Naive thymus-derived CD8-positive, alpha-beta T cell (primary cell): ENCODE measurements at places on chromosomes 6 and 20.

- H3K27ac ChIP-seq: no peak overlapping the region
- peaks cover 19% of the 10 kb centered on the region for H3K4me1 ChIP-seq
- no peak overlapping the region for H3K4me3 ChIP-seq
- H3K36me3 ChIP-seq: no peaks in the 10 kb centered on the region
Measured at GRCh38 chr6:170464080-170464479, 89.0 kb downstream of the PSMB1 start.

DNA sequence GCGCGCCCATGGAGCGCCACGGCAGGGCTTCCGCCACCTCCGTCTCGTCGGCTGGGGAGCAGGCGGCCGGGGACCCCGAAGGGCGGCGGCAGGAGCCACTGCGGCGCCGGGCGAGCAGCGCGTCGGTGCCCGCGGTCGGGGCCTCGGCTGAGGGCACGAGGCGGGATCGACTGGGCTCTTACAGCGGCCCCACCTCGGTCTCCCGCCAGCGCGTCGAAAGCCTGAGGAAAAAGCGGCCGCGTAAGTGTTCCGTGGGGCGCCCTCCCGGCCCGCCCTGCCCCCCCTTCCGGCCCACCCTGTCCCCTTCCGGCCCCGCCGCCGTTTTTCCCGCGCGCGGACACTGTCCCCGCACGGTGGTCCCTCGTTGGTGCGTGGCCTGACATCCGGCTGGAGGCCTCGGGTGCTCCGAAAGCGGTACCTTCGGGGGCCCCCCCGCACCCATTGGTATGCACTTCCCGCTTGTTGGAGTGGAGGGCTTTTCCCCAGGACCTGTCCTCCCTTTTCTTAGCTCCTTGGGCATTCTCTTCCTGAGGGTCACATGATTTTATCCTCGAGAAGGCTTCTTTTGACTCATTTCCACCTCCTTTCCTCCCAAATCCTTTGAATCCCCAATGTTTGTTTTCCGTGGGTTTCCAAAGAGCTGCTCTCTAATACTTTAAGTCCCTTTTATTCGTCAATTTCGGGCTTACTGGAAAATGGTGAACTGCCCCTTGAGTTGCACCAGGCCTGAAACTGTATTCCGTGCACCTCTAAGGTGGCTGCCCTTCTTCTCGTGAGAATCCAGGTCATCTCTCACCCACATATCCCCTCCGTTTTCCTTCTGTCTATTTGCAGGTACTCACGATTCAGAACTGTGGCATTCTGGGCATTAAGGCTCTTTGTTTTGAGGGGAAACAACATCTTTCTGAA lies 556 bp downstream of the PANK2 start:
- DNase-seq: peak; percentile 7
- H3K4me1 ChIP-seq: peaks cover 64% of the 10 kb centered on the region
- peaks cover 3% of the 10 kb centered on the region for H3K36me3 ChIP-seq
- no peaks in the 10 kb centered on the region for H3K27me3 ChIP-seq

DNA sequence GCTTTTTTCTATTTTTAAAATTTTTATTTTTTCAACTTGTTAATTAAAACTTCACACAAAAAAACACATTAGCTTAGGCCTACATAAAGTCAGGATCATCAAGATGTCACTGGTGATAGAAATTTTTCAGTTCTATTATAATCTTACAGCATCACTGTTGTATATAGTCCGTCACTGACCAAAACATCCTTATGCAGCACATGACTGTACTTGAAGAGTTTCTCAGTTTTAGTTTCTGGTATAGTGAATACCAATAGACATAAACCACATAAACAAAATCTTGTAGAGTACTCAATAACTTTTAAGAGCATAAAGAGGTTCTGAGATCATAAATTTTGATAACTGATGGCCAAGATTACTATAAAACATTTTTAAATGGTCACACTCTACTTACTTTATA lies 71.8 kb downstream of the ASCC3 start:
- H3K27ac ChIP-seq: no peak overlapping the region
- no peak for DNase-seq
- H3K4me1 ChIP-seq: peaks cover 14% of the 10 kb centered on the region
- no peak overlapping the region for H3K4me3 ChIP-seq
- no peaks in the 10 kb centered on the region for H3K27me3 ChIP-seq

- DNase-seq: no peak
- H3K27me3 ChIP-seq: no peaks in the 10 kb centered on the region
- no peak overlapping the region for H3K27ac ChIP-seq
- H3K4me3 ChIP-seq: no peak overlapping the region
Measured at GRCh38 chr6:20564777-20565176, 30.5 kb downstream of the CDKAL1 start.

GRCh38 chr6:48986105-48986504 lies 476.9 kb downstream of the MMUT start:
- DNase-seq: no peak
- H3K4me3 ChIP-seq: no peak overlapping the region
- no peaks in the 10 kb centered on the region for H3K36me3 ChIP-seq
- H3K27me3 ChIP-seq: no peaks in the 10 kb centered on the region
- no peaks in the 10 kb centered on the region for H3K4me1 ChIP-seq
- H3K27ac ChIP-seq: no peak overlapping the region

GRCh38 chr6:155915651-155916050 lies 460.0 kb upstream of the NOX3 start:
- peaks cover 8% of the 10 kb centered on the region for H3K27me3 ChIP-seq
- H3K4me1 ChIP-seq: no peaks in the 10 kb centered on the region
- no peaks in the 10 kb centered on the region for H3K36me3 ChIP-seq
- no peak for DNase-seq
- no peak overlapping the region for H3K27ac ChIP-seq

GRCh38 chr20:37789408-37789807 lies 95.6 kb downstream of the CTNNBL1 start:
- H3K27ac ChIP-seq: no peak overlapping the region
- no peak for DNase-seq
- H3K27me3 ChIP-seq: no peaks in the 10 kb centered on the region
- no peak overlapping the region for H3K4me3 ChIP-seq
- peaks cover 86% of the 10 kb centered on the region for H3K36me3 ChIP-seq

GRCh38 chr20:25203871-25204320 lies 8.4 kb downstream of the ENTPD6 start:
- peaks cover 24% of the 10 kb centered on the region for H3K36me3 ChIP-seq
- no peaks in the 10 kb centered on the region for H3K27me3 ChIP-seq
- peaks cover 52% of the 10 kb centered on the region for H3K4me1 ChIP-seq
- peak overlapping the region; percentile 6 for H3K4me3 ChIP-seq
- H3K27ac ChIP-seq: no peak overlapping the region

- no peaks in the 10 kb centered on the region for H3K27me3 ChIP-seq
- no peak for DNase-seq
- H3K36me3 ChIP-seq: no peaks in the 10 kb centered on the region
- no peak overlapping the region for H3K27ac ChIP-seq
- H3K4me1 ChIP-seq: peaks cover 2% of the 10 kb centered on the region
- H3K4me3 ChIP-seq: no peak overlapping the region
Measured at GRCh38 chr20:12969071-12969669, 39.6 kb upstream of the SPTLC3 start.

- H3K27me3 ChIP-seq: no peaks in the 10 kb centered on the region
- H3K4me1 ChIP-seq: peaks cover 60% of the 10 kb centered on the region
Measured at GRCh38 chr6:25042036-25042521, 106.3 kb upstream of the RIPOR2 start.
